ENCODE measurements at places on chromosomes 12 and 14. TPM values are rescaled to one million over a fixed set of nuclear protein-coding genes. Genes with fewer than 3 reads are reported as not detected.

DNA sequence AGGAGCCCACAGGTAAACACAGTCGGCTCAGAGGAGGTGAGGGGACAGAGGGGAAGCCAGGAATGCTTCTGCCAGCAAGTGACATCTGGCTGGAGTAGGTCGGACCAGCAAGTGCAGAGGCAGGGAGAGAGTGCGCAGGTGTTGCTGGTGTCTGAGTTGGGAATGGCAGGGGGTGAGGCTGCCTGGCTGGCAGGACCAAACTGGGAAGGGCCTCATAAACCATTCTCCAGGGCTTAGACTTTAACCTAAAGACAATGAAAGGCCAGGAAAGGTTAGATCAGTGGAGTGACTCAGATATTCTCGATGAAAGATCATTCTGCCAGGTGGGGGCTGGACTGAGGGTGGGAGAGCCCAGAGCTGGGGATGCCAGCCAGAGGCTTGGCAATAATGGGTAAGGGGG, 66.4 kb downstream of the ITPK1 start:
- H3K36me3 ChIP-seq = no peaks in the 10 kb centered on the region
- H3K4me1 ChIP-seq = peaks cover 35% of the 10 kb centered on the region
- no peak for DNase-seq
- no peak overlapping the region for H3K4me3 ChIP-seq

- H3K4me1 ChIP-seq = no peaks in the 10 kb centered on the region
- H3K4me3 ChIP-seq = no peak overlapping the region
- no peaks in the 10 kb centered on the region for H3K27me3 ChIP-seq
Measured at GRCh38 chr14:100135073-100135472, 24.4 kb downstream of the DEGS2 start.

- H3K36me3 ChIP-seq = no peaks in the 10 kb centered on the region
- no peak overlapping the region for H3K27ac ChIP-seq
- no peak overlapping the region for H3K4me3 ChIP-seq
Measured at GRCh38 chr12:103392722-103393121, 103.0 kb downstream of the C12orf42 start.

DNA sequence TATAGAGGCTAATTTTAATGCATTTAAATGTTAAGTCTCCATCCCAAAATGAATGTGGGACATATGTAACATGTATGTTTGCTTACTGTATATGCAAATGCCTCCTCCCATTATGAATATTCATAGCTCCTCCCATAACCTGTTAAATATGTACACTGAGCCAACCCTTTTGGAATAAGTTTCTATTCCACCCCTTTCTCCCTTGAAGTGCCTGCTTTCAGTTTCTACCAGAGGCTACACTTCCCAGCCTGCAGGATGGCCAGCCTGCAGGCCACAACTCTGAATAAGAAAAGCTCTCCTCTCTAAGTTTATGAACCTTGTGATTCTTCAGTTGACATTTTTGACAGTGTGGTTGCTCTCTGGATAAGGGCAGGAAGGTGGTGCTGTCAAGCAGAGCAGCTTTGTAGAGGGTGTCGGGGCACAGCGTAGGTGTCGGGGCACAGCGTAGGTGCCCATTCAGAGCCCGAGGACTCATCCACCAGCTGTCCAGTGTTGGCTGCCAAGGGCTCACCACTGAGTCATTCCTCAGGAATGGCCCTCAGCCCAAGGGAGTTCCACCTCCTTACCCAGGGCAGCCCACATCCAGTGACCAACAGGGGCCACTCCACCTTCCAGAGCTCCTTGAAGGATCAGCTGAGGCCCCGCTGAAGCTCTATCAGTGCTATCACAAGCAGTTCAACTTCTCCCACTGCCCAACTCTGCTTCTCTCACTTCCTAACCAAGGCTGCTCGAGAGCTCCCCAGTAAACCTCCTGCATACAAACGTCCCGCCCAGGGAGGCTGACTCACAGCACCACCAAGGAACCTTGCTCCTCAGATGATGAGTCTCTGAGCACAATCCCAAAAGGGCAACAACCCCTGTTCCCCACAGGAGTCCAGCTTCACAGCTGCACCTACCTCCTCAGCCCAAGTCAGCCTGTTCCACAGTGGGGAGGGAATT, 31.4 kb downstream of the VWF start:
- H3K36me3 ChIP-seq = no peaks in the 10 kb centered on the region
- H3K4me1 ChIP-seq = peaks cover 17% of the 10 kb centered on the region
- H3K4me3 ChIP-seq = no peak overlapping the region
- peak; percentile 17 for DNase-seq

The SYNDIG1L gene
- total RNA-seq = not detected

GRCh38 chr12:46493150-46493833, 120.7 kb upstream of the SLC38A2 start:
- H3K36me3 ChIP-seq = no peaks in the 10 kb centered on the region
- H3K27me3 ChIP-seq = no peaks in the 10 kb centered on the region
- no peak overlapping the region for H3K27ac ChIP-seq
- H3K4me3 ChIP-seq = no peak overlapping the region
- DNase-seq = no peak

DNA sequence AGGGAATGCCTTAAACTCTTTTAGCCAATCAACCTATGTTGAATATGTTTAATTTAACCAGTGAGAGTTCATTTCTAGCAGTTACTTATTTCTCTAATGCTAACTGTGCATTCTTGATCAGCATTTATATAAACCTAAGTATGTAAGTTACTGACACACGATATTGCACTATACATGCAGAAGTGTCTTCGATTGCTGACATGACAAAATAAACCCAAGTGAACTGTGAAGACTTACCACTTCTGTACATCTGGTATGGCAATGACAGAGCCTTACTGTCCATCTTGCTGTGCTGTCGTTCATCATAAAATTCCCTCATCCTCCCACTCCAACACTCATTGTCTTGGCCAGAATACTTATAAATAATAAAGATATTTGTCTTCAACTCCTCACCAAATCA, 131.8 kb downstream of the TSHR start:
- DNase-seq = no peak
- no peaks in the 10 kb centered on the region for H3K4me1 ChIP-seq
- no peaks in the 10 kb centered on the region for H3K36me3 ChIP-seq
- H3K27ac ChIP-seq = no peak overlapping the region
- H3K27me3 ChIP-seq = no peaks in the 10 kb centered on the region
- no peak overlapping the region for H3K4me3 ChIP-seq

The ARF3 gene
- 17.2 TPM for total RNA-seq

- H3K27me3 ChIP-seq = no peaks in the 10 kb centered on the region
- H3K27ac ChIP-seq = no peak overlapping the region
- no peaks in the 10 kb centered on the region for H3K36me3 ChIP-seq
- no peaks in the 10 kb centered on the region for H3K4me1 ChIP-seq
Measured at GRCh38 chr12:38585086-38585485, 268.5 kb downstream of the ALG10B start.

GRCh38 chr12:56878010-56878339, 56.2 kb downstream of the SDR9C7 start:
- H3K27me3 ChIP-seq = peaks cover 2% of the 10 kb centered on the region
- H3K36me3 ChIP-seq = no peaks in the 10 kb centered on the region
- H3K4me3 ChIP-seq = no peak overlapping the region
- no peak for DNase-seq
- H3K27ac ChIP-seq = no peak overlapping the region
- H3K4me1 ChIP-seq = no peaks in the 10 kb centered on the region

DNA sequence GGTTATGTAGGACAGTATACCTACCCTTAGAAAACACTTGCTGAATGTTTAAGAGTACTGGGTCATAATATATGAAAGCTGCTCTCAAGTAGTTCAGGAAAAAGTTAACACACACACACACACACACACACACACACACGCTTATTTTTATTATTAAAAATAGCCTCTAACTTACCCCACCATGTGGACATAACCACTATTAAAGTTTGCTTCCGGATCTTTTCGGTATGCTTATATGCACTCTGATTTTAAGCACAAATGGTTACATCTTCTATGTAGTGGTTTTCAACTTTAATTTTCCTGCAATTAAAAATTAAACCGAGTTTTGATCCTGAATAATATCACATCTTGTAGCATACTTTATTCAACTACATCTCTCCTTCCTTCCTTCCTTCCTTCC, 84.9 kb upstream of the TRAF3 start:
- H3K4me1 ChIP-seq = peaks cover 37% of the 10 kb centered on the region
- H3K36me3 ChIP-seq = no peaks in the 10 kb centered on the region
- no peak for DNase-seq
- H3K27me3 ChIP-seq = no peaks in the 10 kb centered on the region

All from gastrocnemius medialis (tissue), 4 donors.